ENCODE measurements at places on chromosomes 11 and 22.

- no peak for DNase-seq
These were observed 385.5 kb upstream of the ANO5 start for GRCh38 chr11:21807350-21807749.

GRCh38 chr11:46378811-46379481 is 2.5 kb upstream of the MDK start:
- no peak for DNase-seq

DNA sequence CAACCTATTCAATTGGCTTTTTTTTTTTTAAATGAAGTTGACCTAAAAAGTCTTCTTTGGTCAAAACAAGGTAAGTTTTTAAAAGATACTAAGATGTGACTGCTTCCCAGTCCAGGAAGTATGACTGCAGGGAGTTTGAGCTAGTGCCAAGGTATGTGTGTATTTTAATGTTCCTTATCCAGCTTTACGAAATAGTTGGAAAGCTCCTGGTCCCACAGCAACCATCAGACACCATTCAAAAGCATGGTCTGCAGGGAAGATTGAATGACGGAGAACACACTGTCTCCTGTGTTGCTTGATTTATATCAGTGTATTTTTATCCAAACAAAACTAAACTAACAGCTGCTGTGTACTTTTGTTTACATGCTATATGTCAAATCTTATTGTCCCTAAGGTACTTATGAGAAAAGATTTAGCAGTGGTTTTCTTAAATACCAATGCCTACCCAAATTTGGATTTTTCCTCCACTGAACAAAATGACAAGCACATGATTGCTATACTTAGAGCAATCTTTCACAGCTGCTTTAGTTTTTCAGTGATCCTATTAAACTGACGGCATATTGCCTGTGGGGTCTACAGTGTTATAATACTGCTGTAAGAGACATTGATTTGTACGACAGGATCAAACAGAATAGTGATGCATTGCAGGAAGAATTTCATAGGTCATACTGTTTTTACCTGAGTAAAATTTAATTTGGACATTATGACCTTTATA is 122.9 kb downstream of the DCDC1 start:
- no peak for DNase-seq

- DNase-seq = no peak
These were observed 6.5 kb upstream of the CSTPP1 start for GRCh38 chr11:46930089-46930488.

DNA sequence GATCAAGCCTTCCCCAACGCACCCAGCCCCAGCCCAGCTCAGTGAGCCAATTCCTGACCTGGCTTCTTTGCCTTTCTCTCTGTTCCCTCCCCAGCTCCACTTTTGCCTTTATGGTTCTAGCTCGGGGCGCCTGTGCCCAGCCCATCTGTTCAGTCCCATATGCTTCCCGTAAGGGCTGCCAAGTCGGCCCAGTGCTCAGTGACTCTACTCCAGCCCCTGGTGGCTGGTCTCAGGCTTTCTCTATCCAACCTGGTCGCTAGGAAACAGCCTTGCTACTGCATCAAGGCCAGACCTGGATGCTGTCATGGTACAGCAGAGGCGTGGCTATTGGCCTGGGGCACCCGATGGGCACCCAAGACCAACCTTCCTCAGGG is 178.0 kb downstream of the DSCAML1 start:
- DNase-seq = no peak

DNA sequence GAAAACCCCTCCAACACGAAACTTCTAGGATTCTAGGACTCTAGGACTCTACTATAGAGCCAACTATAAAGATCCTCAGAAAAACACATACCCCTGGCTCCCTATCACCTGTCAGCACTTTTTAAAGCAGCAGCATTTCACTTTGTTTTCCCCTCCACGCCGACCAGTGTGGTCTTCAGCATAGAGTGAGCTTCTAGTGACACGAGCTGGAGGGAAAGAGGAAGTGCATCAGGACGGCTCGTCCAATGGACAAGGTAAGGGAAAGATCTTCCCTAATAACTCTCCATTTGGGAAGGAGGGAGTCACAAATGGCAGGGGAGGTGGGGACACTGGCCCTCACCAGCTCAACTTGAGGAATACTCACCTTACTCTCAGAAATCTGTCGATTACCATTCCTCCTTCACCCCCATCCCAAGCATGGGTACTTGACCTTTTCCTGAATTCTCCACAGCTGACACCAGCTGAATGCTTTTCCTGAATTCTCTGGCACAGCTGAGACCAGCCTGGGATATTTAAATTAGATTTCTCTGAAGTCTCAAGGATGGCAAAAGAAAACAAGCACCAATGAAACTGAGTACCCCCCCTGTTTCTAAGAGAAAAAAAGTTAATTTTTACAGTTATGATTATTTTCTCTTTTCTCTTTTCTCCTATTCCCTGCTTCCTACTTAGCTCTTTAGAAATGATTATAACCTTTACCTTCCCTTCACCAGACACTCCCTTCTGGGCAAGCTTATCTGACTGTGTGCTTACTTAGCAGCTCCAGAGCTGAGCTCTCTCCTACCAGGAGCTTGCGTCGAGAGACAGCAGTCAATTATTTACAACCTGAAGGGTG is 33.3 kb upstream of the NNMT start:
- DNase-seq = peak; percentile 32

- no peak for DNase-seq
These were observed 849.1 kb upstream of the API5 start for GRCh38 chr11:42462558-42463310.

GRCh38 chr22:20022231-20022977 is 1.5 kb downstream of the TANGO2 start:
- no peak for DNase-seq

GRCh38 chr11:95647355-95647754 is 142.2 kb downstream of the FAM76B start:
- no peak for DNase-seq

- no peak for DNase-seq
These were observed 3.6 kb downstream of the DUSP8 start for GRCh38 chr11:1568441-1568911.

DNA sequence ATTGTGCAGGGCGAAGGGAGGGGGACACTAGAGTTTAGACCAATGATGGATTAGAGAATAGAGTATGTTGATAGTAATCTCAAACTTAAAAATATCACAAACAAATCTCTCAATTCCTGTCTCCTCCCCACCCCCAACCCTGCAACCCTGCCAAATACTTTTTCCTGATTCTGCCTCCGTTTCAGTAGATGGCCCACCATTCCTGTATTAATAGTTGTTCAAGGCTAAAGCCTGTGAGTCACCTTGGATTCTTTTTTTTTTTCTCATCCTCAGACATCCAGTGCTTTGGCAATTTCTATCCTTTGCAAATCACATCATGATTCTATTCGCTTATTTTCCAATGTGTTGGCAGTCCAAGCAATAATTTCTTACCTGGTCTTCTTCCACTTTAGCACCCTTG is 207.9 kb downstream of the DYNC2H1 start:
- no peak for DNase-seq

DNA sequence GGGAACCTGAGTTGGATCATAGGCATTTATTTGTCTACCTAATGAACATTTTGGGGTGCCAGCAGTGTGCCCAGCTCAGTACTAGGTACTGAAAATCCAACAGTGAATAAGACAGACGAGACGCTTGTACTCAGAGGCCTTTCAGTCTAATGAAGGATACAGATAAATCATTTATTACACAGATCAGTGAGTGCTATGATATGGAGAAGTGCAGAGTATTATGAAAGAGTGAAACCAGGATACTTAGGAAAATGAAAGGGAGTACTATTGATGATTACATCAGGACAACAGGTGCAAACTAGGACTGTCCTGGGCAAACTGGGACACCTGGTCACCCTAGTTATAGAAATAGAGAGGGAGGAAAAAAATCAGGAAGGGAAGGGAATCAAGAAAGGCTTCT is 207.5 kb upstream of the NCAM1 start:
- DNase-seq = no peak

DNA sequence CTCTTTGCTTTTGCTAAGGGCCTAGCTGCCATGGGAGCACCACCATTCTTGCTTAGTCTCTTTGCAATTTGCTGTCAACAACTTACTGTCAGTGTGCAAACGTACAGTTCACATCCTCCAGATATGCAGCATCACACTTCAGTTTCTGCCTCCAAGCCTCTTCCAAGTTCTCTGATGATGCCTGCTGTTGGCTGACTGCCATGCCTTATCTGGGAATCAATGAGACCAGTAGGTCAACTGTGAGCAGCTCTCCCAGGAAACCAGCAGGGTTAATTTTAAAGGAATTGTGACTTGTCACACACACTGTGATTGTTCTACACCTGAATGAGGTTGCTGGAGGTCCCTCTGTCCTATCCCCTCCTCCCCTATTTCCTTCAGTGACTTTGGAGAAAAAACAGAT is 56.0 kb downstream of the COPB1 start:
- no peak for DNase-seq

- DNase-seq = no peak
These were observed 15.0 kb downstream of the PDGFB start for GRCh38 chr22:39229688-39230260.

DNA sequence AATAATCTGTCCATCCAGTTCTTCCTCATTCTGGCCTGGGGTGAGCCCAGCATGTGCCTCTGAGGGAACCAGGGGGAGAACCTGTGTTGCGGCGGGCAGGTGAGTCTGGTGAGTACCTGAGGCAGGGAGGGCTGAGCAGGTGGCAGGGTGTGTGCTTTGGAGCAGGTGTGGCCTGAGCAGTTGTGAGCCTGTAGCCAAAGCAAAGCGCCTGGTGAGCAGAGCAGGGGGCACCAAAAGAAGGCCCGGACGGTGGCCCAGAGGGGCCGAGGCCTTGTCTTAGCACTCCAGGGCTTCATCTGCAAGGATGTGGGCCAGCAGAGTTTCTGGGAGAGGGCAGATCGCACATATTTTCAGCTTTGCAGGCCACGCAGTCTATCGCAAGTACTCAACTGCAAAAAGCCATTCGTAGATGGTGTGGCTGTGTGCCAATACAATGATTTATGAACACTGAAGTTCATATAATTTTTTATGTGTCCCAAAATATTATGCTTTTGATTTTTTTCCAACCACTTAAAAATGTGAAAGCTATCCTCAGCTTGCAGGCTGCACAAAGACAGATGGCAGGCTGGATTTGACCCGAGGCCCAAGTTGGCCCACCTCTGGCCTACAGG is 8.7 kb downstream of the GLB1L2 start:
- no peak for DNase-seq

GRCh38 chr11:133903875-133904817 is 52.6 kb downstream of the IGSF9B start:
- no peak for DNase-seq

DNA sequence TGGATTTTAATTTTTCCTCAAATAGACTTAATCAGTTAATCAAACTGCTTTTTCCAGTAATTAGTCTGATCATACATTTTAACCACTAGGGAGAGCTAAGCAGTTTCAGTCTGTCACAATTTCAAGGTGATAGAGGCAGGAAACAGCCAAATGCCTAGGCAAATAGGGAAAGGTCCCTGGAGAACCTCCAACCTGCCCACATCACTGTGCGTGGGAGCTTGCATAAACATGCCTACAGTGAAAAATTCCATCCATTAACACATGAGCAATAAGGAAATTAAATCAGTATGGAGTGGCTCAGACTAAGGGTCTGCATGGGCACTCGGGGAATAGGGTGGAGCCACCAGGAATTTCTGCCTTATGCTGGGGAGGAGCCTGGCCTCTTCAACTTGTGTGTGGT is 74.6 kb downstream of the AASDHPPT start:
- DNase-seq = no peak

GRCh38 chr11:134932761-134933160 is 520.7 kb upstream of the B3GAT1 start:
- DNase-seq = no peak

DNA sequence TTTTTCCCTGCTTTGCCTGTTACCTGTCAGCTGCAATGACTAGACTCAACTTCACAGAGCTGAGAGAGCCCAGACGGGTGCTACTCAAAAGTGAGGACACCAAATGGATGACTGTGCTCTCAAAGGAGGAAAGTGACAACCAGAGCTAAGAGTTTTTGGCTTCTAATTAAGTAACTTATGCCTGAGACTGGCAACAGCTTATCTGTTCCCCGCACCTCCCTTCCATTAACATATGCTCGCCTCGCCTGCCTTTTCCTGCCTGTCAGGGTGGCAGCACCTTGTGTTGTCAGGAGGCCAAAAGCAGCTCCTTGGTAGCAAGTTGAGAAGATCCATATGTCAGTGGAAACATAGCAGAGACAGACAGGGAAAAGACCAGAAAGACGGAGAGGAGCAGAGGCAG is 573.9 kb upstream of the KIRREL3 start:
- no peak for DNase-seq

DNA sequence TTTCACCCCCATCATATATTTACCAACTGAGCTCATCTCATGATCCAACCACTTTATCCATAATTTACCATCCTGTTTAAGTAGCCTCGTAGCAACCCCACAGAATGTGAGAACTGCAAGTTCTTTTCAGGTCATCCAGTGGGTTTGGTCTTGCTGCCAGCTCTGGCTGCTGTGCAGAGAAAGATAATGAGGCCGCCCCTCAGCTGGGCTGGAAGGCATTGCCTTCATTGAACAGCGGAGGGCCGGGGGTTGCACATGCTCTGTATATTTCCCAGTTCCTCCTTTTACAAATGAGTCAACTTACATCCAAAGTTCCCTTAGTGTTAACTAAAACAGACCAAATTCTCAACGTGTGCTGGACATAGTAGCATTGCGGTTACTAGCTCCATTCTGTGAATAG is 96.7 kb downstream of the SYN3 start:
- no peak for DNase-seq

DNA sequence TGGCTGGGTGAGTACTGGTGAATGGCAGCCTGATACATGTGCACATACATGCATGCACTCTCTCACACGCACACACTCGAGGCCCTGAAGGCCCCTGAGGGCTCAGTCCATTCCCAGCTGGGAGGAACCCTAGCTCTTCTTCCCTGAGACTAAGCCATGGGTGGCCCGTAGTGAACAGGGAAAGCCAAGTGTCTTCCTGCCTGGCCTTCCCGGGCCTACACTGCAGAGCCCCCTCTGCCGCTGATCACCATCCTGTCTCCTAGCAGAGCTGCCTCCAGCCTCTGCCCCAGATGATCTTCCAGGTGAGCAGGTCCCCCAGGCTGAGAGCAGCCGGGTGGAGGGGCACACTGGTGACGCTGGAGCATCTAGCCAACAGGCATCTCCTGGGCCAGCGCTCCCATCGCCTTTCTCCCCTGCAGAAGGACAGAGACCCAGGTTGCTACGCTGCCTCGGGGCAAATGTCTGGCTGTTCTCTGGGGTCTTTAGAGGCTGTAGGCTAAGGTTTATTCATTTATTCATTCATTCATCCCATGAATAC is 57.3 kb downstream of the CD82 start:
- DNase-seq = no peak

DNA sequence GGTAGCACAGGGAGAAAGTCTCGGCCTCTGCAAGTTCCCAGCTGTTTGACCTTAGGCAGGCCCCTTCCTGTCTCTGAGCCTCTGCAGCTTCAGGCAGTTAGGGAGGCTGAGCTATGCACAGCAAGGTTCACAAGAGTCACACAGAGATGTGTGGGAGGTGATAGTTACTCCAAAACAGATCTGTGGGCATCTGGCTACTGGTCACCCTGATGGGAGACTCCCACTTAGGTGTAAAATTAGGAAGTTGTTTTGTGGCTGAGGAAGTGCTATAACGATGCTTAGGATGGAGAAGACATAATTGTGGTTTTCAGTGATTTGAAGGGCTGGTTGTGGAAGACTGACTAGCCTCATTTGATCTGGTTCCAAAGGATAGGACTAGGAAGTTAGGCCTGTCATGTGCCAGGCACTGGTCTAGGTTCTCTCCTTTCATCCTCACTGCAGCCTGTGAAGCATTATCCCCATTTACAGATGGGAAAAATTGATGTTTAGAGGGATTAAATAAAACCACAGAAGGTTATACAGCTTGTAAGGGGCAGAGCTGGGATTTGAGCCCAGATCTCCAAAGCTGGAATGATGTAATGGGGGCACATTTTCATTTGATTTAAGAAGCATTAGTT is 13.5 kb downstream of the ACO2 start:
- peak; percentile 56 for DNase-seq

- DNase-seq = no peak
These were observed at the start of gene BACE1-AS for GRCh38 chr11:117290809-117291396. BACE1-AS (plus strand) TSS chr11:117291346.
